ENCODE measurements at places on chromosomes 3 and 15. TPM values are rescaled to one million over a fixed set of nuclear protein-coding genes. Genes with fewer than 3 reads are reported as not detected.

RAB8B gene
- total RNA-seq = 133 TPM

SYNPR gene
- not detected for total RNA-seq

ATP8B4 gene
- 19.9 TPM for total RNA-seq

SLC22A13 gene
- total RNA-seq = 0.28 TPM

ITIH1 gene
- not detected for total RNA-seq

MGLL gene
- 1.5 TPM for total RNA-seq

ACKR2 gene
- total RNA-seq = 2.3 TPM

GPX1 gene
- 71.5 TPM for total RNA-seq

DNA sequence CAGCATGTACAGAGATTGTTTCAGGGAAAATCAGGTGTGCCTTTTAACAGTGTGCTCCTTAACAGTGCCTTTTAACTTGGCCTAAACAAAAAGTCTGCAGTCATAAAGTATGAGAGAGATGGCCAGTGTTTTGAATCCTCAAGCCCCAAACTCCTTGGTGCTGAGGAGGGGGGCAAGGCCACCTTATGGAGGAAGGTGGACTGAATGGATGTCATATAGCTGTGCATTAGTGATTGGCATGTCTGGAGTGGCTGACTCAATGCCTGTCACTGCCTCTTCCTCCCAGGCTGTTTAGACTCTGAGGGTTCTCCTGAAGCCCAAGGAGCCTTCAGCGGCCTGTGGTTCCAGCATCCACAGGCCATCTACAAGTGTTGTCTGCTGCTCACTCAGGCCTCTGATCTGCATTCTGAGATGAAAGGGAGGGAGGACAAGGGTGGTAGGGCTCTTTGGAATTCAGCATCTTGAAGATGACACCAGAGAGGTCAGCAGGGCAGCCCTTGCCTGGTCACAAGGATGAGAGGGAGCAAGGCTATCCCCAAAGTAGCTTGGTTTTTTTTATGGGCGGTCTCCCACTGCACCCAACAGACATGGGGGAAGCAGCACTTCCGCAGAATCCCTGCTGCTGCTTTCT, 1.5 kb downstream of the FOXL2NB start:
- no peak for DNase-seq
- H3K4me1 ChIP-seq = peaks cover 35% of the 10 kb centered on the region
- H3K27me3 ChIP-seq = peaks cover 75% of the 10 kb centered on the region
- no peak overlapping the region for H3K4me3 ChIP-seq
- H3K27ac ChIP-seq = no peak overlapping the region

GRCh38 chr3:79521221-79521848, 246.5 kb downstream of the ROBO1 start:
- H3K27ac ChIP-seq = no peak overlapping the region
- no peaks in the 10 kb centered on the region for H3K36me3 ChIP-seq
- H3K4me3 ChIP-seq = no peak overlapping the region

DNA sequence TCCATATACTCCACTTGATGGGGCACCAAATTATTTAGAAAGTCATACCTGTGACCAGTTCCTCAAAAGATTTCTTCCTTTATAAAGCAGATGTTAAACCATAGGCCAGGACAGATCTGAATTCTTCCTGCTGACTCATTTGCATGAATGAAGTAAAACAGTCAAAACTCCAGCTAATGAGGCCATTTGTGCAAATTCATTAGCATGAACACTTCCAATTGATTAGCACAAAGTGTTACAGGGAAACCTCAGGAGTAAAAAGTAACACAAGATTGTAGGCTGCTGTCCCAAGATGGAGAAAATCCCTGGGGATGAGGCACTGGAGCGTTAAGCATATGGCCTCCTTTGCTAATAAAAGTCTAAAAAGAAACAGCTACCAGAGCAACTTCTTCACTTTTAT, 149.8 kb downstream of the ZNF385D start:
- H3K4me1 ChIP-seq = no peaks in the 10 kb centered on the region
- H3K27ac ChIP-seq = no peak overlapping the region
- no peak for DNase-seq
- no peak overlapping the region for H3K4me3 ChIP-seq
- no peaks in the 10 kb centered on the region for H3K27me3 ChIP-seq

GRCh38 chr3:63287610-63288009, 9.5 kb downstream of the SYNPR start:
- H3K27ac ChIP-seq = no peak overlapping the region
- H3K36me3 ChIP-seq = no peaks in the 10 kb centered on the region
- no peaks in the 10 kb centered on the region for H3K4me1 ChIP-seq
- no peak overlapping the region for H3K4me3 ChIP-seq

DNA sequence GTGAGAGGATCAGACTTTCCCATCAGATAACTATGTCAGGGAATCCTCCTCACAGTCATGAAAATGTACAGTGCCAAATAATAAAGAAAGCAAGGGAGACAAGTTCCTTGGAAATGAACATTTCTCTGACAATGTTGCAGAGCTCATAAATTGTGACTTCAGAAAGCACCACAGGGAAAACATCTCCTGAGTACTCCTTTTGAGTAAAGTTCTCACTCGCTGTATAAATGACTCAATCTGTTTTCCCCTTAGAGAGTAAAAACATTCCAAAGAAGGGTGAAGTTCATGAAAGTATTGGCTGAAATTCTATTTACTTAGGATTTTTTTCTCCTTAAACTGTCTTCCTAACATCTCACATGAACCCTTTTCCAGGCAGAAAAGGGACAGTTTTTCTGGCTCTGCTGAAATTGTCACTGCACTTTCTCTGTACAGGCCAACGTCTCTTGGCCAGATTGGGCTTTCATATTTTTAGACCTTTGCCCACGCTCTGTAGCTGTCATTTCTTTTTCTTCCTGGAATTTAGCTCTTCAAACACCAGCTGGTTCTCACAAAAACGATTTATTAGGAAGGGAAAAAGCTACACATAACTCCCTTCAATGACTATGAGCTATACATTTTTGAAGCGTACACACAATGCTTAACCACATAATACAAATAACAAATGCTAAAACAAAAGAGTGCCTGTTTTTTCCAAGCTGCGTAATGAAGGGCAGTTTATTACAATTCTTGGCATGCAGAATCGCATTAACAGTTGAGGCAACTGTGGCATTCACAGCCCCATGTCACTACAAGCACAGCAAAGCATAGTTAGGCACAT, 216.1 kb downstream of the ATP8B4 start:
- no peak for DNase-seq
- peaks cover 9% of the 10 kb centered on the region for H3K36me3 ChIP-seq
- H3K27ac ChIP-seq = no peak overlapping the region
- no peaks in the 10 kb centered on the region for H3K27me3 ChIP-seq
- H3K4me1 ChIP-seq = peaks cover 3% of the 10 kb centered on the region

DNA sequence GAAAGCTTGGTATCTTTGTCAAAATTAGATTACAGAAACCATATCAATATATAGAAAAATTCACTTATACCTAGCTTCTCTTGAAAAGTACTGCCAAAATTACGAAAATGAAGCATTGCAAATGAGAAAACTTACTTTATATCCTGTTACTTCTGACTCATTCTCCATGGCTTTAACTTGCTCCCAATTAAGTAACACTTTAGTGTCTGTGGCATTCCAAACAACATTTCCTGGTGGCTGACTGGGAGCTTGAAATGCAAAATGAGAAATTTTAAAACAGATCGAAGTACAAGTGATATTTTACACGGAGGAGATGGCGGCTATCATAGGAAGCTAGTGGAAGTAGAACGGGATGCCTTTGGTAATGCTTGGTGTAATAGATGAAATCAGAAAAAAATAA, 347.3 kb downstream of the CNTN3 start:
- H3K4me3 ChIP-seq = no peak overlapping the region
- no peaks in the 10 kb centered on the region for H3K27me3 ChIP-seq
- H3K36me3 ChIP-seq = no peaks in the 10 kb centered on the region

GRCh38 chr3:9553948-9554513, 409 bp upstream of the LHFPL4 start:
- DNase-seq = no peak
- no peak overlapping the region for H3K4me3 ChIP-seq
- H3K27me3 ChIP-seq = peaks cover 40% of the 10 kb centered on the region
